ENCODE measurements at places on chromosomes 2 and 18.

DNA sequence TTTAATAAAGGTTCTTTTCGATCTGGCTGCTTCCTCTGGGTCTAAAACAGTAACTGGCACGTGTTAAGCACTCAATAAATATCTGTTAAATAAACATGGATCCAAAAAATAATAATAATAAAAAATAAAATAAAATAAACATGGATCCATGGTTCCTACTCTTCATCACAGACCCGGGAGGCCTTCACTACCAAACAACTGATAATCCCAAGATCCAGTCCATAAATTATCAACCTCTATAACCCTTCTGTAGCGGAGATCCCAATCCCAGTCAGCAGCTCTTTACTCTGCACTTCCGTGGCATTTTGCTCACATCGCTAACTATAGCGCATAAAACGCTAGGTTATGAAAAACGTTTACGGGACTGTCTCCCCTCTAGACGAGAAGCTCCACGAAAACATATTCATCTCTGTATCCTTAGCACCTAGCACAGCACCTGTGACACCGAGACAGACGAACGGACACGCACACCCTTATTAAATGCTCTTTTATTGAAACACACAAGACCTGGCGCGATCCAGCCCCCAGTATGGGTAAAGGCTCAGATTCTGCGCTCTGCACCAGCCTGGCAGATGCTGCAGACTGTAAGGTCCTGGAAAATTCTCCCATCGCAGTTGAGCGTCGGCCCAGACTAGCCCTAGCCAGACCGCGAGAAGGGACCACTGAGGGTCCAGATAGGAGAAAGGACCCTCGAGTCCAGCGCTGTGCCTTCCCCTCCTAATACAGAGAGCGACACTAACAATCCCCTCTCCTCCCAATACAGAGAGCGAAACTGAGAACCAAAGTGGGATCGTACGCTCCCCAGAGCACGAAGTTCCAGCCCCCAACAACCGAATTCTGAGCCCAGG is 770 bp downstream of the NBAS start:
- peak; percentile 56 for DNase-seq

DNA sequence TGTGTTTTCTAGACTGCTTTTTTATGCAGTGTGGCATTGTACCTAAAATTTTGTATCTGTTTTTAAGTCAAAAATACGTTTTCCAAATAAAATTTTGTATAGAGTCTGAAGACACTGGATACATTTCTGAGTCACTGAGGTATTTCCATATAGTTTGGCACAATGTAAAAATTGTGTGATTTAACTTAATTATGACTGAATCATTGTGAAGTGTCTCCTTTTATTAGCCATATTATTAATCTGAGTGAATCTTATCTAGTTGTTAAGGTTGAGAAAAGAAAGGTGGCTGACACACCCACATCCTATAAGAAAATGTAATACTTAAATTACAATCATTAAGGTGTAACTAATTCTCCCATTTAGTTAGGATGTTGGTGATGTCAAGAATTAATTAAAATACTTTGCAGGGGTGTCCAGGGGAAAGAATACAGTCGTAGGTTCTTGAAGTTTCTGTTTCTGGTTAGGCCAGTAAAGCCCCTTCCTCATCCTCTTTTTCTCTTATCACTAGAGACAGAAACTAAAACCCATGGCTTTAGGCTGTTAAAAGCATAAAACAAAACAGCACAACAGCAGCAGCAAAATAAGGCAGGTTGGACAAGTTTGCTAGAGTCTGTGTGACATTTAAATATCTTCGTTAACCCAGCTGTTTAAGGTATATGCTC is 71.6 kb downstream of the UBE2E3 start:
- DNase-seq, result no peak

- DNase-seq, result no peak
These were observed 31.9 kb upstream of the RPIA start for GRCh38 chr2:88659538-88659915.

GRCh38 chr2:156890529-156891148 is 366.9 kb upstream of the GALNT5 start:
- no peak for DNase-seq

- no peak for DNase-seq
These were observed 267.1 kb downstream of the PRKCE start for GRCh38 chr2:45918463-45919159.

DNA sequence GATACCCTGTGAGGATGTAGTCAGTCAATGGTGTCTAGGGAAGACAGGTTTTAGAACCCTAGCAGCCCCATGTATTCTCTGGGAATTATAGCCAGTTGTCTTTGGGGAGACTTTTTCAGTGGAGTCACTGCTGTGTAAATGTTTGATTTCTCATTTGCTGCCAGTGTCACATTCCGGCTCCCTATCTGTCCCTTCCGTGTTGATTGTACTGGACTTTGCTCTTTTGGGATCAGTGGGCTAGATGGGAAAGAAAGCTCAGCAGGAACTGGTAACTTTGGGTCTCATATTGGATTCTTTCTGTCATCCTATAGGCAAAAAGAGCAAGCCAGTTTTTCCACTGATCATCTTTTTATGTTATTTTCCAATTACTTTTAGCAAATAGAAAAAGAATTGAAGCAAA is 70.1 kb downstream of the GTF3C3 start:
- DNase-seq, result no peak

DNA sequence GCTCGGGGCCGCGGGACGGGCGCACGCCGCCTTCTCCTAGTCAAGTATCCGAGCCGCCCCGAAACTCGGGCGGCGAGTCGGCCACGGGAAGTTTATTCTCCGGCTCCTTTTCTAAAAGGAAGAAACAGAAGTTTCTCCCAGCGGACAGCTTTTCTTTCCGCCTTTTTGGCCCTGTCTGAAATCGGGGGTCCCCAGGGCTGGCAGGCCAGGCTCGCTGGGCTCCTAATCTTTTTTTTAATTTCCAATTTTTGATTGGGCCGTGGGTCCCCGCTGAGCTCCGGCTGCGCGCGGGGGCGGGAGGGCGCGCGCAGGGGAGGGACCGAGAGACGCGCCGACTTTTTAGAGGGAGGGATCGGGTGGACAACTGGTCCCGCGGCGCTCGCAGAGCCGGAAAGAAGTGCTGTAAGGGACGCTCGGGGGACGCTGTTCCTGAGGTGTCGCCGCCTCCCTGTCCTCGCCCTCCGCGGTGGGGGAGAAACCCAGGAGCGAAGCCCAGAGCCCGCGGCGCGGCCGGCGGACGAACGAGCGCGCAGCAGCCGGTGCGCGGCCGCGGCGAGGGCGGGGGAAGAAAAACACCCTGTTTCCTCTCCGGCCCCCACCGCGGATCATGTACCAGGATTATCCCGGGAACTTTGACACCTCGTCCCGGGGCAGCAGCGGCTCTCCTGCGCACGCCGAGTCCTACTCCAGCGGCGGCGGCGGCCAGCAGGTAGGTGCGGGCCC is 617 bp downstream of the FOSL2 start:
- DNase-seq, result peak; percentile 37

DNA sequence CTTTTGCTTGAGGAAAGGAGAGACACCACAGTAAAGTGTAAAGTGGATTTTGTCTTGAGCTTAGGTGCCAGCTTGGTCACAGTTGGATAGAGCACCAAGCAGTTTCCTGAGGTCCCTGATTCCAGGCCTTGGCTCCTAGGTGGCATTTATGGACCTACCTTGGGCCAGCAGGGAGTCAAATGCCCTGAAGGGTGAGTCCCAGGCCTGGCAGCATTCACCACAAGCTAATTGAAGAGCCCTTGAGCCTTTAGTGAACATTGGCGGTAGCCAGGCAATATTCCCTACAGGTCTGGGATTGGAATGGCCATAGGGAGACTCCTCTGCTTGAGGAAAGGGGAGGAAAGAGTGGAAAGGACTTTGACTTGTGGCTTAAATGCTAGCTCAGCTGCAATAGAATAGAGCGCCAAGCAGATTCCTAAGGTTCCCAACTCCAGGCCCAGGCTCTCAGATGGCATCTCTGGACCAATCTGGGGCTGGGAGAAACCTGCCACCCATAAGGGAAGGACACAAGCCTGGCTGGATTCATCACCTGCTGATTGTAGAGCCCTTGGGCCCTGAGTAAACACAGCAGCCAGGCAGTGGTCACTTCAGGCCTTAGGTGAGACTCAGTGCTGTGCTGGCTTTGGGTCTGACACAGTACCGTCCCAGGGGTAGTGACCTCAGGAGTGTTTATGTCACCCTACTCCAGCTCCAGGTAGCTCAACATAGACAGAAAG is 137.5 kb upstream of the OTOS start:
- no peak for DNase-seq

DNA sequence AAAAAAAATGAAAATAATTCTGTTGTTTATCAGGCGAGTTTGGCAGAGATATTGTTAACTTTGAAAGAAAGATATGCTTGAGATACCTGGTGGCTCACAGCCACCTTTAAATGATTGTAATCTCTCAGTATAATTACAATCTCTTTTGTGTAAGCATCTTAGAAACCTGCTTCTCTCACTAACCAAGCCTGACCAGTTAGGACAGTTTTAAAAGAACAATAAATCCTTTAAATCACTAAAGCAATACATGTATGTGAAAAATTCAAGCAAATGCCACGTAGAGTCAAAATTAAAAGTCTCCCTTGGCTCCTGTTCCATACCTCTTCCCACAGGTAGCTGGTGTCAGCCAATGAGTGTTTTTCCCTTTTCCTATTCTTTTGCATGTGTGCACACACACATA is 15.7 kb upstream of the SGPP2 start:
- DNase-seq, result no peak

- DNase-seq, result no peak
These were observed 155.4 kb upstream of the FSIP2 start for GRCh38 chr2:185583058-185583816.

DNA sequence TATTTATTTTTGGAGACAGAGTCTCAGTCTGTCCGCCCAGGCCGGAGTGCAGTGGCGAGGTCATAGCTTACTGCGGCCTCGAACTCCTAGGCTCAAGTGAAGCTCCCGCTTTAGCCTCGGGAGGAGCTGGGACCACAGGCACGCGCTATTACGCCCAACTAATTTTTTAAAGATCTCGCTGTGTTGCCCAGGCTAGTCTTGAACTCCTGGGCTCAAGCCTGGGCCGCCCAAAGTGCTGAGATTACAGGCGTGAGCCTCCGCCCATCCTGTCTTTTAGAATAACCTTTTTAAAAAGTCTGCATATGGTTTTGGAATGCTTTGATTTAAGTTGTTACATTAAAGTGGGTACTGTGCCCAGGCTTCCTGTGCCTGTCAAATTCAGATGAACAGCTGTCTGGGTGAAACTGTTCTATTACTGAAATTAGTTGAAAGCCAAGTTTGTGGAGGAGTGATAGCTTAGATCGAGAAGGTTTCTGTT is 944 bp downstream of the RAB3GAP1 start:
- DNase-seq, result peak; percentile 12

GRCh38 chr18:51862051-51862715 is 477.8 kb upstream of the DCC start:
- DNase-seq, result no peak

- no peak for DNase-seq
These were observed 29.6 kb downstream of the ARHGAP25 start for GRCh38 chr2:68764041-68764805.

- no peak for DNase-seq
These were observed 123.0 kb downstream of the KLHL29 start for GRCh38 chr2:23508066-23508390.

DNA sequence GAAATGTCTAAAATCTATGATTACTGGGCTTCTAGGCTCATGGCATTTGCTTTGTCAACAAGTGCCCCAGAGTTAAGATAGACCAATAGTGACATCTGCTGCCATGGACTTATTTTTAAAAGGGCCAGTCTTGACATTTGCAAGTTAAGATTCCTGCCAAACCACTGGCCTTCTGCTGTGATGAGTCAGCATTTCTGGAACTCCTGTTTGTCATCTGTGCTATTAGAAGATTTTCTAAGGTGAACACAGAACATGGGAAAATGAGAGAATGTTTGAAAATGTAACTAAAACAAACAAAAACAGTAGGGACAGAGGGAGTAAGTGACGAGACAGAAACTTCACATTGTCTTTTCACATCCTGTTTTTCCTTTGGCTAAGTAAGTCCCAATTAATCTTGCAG is 93.7 kb upstream of the WDR75 start:
- DNase-seq, result peak; percentile 64

- DNase-seq, result no peak
These were observed 18.7 kb upstream of the DUSP2 start for GRCh38 chr2:96163768-96164429.

DNA sequence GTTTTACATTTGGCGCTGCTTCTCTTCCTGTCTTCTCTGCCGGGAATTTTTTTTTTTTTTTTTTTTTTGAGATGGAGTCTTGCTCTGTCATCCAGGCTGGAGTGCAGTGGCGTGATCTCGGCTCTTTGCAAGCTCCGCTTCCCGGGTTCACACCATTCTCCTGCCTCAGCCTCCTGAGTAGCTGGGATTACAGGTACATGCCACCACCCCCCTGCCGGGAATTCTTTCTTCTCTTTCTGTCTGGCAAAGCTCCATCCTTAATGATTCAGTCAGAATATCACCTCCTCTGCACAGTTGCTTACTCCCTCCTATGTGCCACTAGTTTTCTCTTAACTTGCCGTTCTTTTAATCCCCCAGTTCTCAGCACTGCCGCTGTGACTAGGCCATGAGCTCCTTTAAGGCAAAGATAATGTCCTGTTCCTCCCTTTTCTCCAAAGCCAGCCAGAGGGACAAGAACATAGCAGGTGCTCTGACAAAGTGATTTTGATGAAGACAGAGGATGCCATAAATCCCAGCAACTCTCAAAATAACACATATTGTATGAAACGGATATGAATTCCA is 112.1 kb upstream of the LRATD1 start:
- DNase-seq, result no peak

GRCh38 chr2:15112216-15112615 is 448.9 kb downstream of the NBAS start:
- no peak for DNase-seq

DNA sequence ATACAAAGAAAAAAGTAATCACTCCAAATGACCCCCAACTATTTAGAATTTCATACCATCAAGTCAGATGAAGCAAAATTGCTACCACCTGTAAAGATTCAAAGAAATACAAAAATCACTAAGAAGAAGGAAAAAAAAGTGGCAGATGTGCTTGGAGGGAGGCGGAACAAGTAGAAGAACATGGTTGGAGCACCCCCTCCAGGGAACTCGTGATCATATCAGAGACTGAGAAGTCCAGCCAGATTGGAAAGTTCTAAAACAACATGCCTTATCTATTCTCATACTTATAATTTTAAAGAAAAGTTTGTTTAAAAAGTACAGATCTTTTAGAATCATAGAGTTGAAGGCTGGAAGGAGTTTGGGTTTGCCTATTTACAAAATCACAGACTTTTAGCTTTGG is 113.4 kb upstream of the CYP26B1 start:
- DNase-seq, result no peak

DNA sequence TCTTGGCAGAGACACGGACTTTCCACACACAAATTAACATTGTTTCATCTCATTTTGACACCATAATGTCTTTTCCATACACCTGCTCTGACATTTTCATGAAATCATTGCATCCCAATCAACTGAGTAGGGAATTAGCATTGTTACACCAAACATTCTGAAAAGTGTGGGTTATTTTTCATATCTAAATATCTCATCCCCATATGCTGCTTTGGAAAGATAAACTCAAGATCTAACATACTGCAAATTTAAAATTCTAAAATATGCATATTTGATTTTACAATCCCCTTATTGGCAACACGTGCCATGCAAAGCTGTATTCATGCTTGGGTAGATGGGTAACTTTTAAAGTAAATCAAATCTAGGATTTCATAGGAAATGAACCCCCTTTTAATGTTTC is 242.9 kb downstream of the ZNF516 start:
- DNase-seq, result no peak

Measured in hematopoietic multipotent progenitor cell treated with erythropoietin and hydrocortisone succinate and interleukin-3 and kit ligand, for 17 days (in vitro differentiated cells).